Breast epithelium (tissue), 4 donors: ENCODE measurements at places on chromosomes 12 and 14.

DNA sequence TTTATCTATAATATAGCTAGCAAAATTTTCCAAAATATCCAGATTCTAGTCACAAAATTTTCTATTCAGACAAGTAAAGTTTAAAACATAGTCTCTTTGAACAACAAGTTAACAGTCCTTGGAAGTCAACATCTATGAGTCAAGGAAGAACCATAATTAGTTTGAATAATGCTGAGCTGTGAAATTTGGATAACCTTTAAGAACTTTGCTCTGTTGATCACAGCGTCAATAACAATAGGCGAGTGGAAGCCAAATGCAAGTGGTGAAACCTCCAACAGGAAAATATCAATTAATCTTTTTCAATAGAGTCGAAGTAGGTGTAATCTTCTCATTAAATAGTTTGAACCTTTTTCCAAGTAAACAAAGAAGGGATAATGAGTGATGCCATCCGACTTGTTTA is 466.6 kb downstream of the FOXG1 start:
- no peaks in the 10 kb centered on the region for H3K27me3 ChIP-seq
- no peak overlapping the region for H3K27ac ChIP-seq
- no peak overlapping the region for H3K4me3 ChIP-seq

GRCh38 chr14:74524076-74524811 is 30.7 kb downstream of the ISCA2 start:
- H3K27me3 ChIP-seq = no peaks in the 10 kb centered on the region
- DNase-seq = peak; percentile 89

DNA sequence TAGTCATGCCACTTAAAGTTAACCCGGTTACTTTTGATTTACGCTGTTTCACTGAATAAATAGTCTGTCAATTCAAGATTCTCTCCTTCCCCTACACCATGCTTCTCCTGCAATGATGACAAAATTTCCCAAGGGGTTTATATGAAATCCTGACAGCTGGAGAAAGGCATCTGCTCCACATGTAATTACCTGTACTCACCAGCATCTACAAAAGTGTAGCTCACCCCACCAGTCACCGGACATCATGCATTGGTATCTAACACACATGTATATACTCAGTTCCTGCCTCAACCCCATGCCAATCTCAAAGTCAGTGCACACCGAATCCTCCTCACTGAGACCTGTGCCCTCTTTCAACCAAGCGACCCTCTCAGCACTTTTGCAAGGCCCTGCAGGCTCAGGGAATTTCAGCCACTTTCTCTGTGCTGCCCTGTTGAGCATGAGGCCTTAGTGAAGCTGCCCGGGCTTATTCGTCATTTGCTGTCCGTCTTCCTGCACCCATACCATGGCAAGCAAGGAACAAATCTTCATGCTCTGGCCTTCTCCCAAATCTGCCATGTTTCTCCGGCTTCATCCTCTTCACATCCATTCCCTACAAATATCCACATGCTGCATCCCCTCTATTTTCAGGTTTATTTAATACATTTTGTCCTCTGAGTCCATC is 131.6 kb downstream of the SEC23A start:
- no peak overlapping the region for H3K4me3 ChIP-seq
- DNase-seq = no peak
- no peaks in the 10 kb centered on the region for H3K36me3 ChIP-seq
- no peaks in the 10 kb centered on the region for H3K27me3 ChIP-seq
- H3K4me1 ChIP-seq = no peaks in the 10 kb centered on the region
- H3K27ac ChIP-seq = no peak overlapping the region

DNA sequence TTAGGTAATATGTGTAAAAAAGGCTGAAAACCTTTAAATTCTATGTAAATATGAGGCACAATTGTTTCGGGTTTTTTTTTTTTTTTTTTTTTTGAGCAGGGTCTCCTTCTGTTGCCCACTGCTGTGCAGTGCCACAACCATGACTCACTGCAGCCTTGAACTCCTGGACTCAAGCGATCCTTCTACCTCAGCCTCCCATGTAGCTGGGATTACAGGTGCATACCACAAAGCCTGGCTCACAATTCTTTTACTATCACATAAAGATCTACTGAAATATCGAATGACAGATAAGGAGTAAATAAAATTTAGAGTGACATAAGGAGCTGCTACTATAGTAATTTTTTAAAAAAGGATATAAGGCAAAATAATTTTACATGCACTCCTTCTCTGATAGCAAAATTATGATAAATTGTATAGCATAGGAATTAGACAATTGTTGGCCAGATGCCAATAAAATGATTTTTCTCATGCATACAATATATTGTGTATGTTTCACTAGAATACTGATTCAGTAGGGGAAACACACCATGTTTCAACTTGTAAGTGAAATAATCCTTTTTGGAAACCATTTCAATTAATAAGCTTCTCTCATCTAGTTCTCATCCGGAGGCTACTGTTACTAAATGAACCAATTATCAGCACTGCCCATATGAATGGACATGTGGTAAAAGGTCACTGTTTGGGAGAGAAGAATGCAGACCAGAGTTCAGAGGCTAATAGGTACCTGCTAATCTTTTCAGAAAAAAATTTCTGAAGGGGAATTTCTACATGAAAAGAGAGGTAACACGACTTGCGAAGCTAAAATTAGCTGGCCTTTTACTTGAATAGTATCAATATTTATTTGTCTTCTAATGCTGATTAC is 108.4 kb downstream of the PPP1R12A start:
- H3K36me3 ChIP-seq = no peaks in the 10 kb centered on the region
- no peaks in the 10 kb centered on the region for H3K4me1 ChIP-seq
- no peak for DNase-seq
- no peaks in the 10 kb centered on the region for H3K27me3 ChIP-seq
- H3K27ac ChIP-seq = no peak overlapping the region

DNA sequence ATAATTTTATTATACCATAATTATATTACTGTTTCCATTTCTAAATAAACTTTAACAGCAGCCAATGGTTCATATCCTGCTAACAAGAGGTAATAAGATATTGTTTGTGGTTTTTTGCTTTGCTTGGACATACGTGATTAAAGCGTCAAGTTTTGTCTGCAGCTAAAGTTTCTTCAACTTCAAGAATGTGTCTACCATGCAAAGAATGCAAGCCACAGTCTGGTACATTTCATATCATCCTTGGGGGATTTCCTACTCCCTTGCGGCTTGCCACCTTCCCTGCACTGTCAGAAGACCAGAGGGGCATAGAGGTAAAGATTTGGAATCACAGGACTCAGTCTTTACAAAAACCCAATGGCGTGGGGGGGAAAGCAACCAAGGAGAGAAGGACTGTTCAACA is 125.2 kb downstream of the MED13L start:
- no peaks in the 10 kb centered on the region for H3K36me3 ChIP-seq
- DNase-seq = no peak
- H3K4me1 ChIP-seq = no peaks in the 10 kb centered on the region
- H3K4me3 ChIP-seq = no peak overlapping the region

DNA sequence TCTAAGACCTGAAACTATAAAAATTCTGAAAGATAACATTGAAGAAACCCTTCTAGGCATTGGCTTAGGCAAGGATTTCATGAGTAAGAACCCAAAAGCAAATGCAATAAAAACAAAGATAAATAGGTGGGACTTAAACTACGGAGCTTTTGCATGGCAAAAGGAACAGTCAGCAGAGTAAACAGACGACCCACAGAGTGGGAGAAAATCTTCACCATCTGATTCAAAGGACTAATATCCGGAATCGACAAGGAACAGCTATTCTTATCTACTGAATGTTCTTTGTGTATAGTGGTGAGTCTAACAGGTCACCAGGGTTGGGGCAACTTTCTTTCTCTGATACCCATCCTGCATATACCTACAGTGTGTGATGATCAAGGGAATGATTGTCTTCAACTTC is 198.6 kb downstream of the CCDC91 start:
- H3K36me3 ChIP-seq = no peaks in the 10 kb centered on the region
- no peak overlapping the region for H3K27ac ChIP-seq
- H3K27me3 ChIP-seq = no peaks in the 10 kb centered on the region
- H3K4me3 ChIP-seq = no peak overlapping the region
- H3K4me1 ChIP-seq = no peaks in the 10 kb centered on the region

DNA sequence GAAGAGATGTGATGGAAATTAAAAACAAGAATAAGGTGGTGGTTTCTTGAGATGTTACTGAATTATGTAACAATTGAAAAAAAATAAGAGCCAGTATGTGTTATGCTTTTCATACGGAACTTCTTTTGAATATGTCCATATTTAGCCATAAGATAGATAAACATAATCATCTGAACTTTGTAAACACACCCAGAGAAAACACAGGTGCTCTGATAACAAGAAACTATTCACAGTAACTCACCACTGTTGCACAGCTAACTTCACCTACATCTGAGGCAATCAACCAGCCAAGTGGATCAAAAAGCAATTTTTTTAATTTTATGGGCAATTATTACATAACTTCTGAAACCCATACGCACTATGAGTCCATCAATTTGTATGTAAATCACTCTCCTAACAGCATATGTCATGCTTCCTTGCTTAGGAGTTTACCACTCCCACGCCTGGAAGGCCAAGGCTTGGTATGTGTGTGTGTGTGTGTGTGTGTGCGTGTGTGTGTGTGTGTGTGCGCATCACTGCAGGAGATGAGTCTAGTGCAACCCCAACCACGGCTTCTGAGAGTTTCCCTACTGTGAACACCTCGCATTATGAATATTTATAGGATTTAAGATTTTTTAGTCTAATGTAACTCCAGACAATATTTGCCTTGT is 443.4 kb downstream of the BCAT1 start:
- no peaks in the 10 kb centered on the region for H3K4me1 ChIP-seq
- H3K27me3 ChIP-seq = no peaks in the 10 kb centered on the region
- no peaks in the 10 kb centered on the region for H3K36me3 ChIP-seq

DNA sequence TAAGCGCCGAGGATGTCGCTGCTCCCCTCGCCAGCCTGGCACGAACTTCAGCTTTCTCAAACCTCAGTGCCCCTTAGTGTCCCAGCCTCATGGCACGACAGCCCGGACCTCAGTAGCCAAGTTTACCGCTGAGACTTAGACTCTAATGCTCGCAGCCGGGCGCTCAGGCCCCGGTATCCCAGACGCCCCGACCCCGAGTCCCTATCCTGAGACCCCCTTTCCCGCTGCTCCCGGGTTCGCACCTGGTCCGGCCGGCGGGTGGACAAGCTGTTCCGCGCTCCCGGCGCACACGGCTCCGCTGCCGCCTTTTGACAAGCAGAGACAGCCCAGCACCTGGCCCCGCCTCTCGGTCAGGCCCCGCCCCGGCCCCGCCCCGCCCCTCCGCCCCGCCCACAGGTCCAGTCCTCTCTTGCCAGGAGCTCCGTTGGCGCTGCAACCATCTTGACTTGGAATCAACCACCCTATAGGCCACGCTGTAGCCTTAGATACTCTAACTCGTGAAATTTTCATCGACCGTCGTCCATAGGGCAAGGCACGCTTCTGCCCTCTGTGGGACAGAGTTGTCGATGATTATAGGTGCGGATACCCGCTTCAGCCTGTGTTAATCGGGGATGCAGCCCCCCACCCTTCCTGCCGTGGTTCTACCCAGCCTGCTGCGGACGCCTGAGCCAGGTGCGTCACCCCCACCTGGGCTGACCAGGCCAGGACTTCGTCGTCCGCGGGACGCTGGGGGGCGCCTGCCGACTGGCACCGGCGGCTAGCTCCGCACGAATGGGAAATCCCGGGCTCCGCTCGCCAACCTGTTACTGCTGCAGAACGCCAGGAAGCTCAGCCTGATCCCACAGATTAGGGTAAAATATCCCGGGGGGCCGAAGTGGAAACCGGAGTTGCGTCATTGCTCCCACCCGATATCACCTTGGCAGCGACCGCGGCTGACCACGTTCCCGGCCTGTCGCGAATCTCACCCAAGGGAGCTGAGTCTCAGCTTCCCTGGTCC is at the start of gene VDR:
TSS of gene VDR (minus strand) at position 282 of the 997 bp plus-strand sequence. CDS start 25,881 bp downstream, outside the sequence.
- H3K27ac ChIP-seq = peak within 1 kb of the TSS; percentile 84
- no peaks in the 10 kb centered on the region for H3K4me1 ChIP-seq
- no peaks in the 10 kb centered on the region for H3K36me3 ChIP-seq
- no peaks in the 10 kb centered on the region for H3K27me3 ChIP-seq
- H3K4me3 ChIP-seq = peak within 1 kb of the TSS; percentile 60
- peak; percentile 85 for DNase-seq

GRCh38 chr12:101878243-101878821 is 952 bp downstream of the DRAM1 start:
- peak overlapping the region; percentile 93 for H3K4me3 ChIP-seq
- H3K27ac ChIP-seq = peak overlapping the region; percentile 99
- H3K27me3 ChIP-seq = no peaks in the 10 kb centered on the region
- no peaks in the 10 kb centered on the region for H3K36me3 ChIP-seq
- H3K4me1 ChIP-seq = no peaks in the 10 kb centered on the region

GRCh38 chr12:64160711-64161060 is 61.4 kb downstream of the KICS2 start:
- H3K27me3 ChIP-seq = no peaks in the 10 kb centered on the region
- H3K27ac ChIP-seq = no peak overlapping the region
- no peaks in the 10 kb centered on the region for H3K36me3 ChIP-seq
- H3K4me1 ChIP-seq = no peaks in the 10 kb centered on the region

GRCh38 chr12:57470286-57470969 is 9.2 kb downstream of the ARHGAP9 start:
- no peaks in the 10 kb centered on the region for H3K36me3 ChIP-seq
- H3K4me3 ChIP-seq = no peak overlapping the region
- no peak overlapping the region for H3K27ac ChIP-seq
- no peaks in the 10 kb centered on the region for H3K4me1 ChIP-seq
- no peak for DNase-seq

- H3K4me1 ChIP-seq = no peaks in the 10 kb centered on the region
- H3K27ac ChIP-seq = peak overlapping the region; percentile 66
- no peak overlapping the region for H3K4me3 ChIP-seq
- DNase-seq = no peak
- no peaks in the 10 kb centered on the region for H3K27me3 ChIP-seq
Measured at GRCh38 chr12:76256321-76256720, 91.9 kb downstream of the BBS10 start.

GRCh38 chr12:14681625-14682024 is 14.8 kb downstream of the GUCY2C start:
- no peaks in the 10 kb centered on the region for H3K4me1 ChIP-seq
- H3K27me3 ChIP-seq = no peaks in the 10 kb centered on the region
- no peak for DNase-seq

DNA sequence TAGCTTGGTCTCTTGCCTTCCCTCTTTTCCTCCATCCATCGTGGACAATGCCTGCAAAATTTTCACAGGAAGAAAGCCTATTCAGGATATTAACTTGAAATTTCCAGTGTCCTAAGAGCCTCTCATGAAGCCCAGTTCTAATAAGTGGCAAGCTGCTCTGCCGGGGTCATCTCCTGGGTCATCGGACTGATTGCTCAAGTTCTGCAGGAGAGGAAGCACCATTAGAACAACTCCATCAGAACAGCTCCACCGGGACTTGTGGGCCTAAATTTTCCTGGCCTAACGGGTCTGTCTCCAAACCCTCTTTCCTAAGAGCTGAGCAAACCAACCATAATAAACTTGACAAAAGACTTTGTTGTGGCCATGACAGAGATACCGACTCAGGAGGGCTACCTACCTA is 13.9 kb downstream of the ERG28 start:
- H3K4me3 ChIP-seq = no peak overlapping the region
- H3K36me3 ChIP-seq = no peaks in the 10 kb centered on the region
- no peaks in the 10 kb centered on the region for H3K4me1 ChIP-seq
- DNase-seq = no peak
- no peak overlapping the region for H3K27ac ChIP-seq

GRCh38 chr14:31613188-31613587 is 52.0 kb downstream of the NUBPL start:
- no peak for DNase-seq
- no peak overlapping the region for H3K4me3 ChIP-seq
- H3K36me3 ChIP-seq = no peaks in the 10 kb centered on the region
- H3K4me1 ChIP-seq = no peaks in the 10 kb centered on the region

- no peaks in the 10 kb centered on the region for H3K36me3 ChIP-seq
- peak overlapping the region; percentile 82 for H3K27ac ChIP-seq
- no peak overlapping the region for H3K4me3 ChIP-seq
- DNase-seq = no peak
- H3K27me3 ChIP-seq = no peaks in the 10 kb centered on the region
Measured at GRCh38 chr12:121279071-121279375, 17.5 kb downstream of the CAMKK2 start.
